ENCODE measurements at places on chromosomes 13 and 19.

DNA sequence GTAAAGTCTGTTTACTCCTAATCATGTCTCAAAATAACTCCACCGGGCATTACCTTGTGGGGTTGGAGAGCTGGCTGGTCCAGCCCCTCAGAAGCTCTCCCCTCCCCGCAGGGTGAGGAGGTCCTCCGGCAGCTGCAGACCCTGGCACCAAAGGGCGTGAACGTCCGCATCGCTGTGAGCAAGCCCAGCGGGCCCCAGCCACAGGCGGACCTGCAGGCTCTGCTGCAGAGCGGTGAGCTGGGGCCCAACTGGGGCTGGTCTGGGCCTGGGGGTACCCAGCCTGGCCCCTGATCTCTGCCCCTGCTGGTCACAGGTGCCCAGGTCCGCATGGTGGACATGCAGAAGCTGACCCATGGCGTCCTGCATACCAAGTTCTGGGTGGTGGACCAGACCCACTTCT lies 20.2 kb downstream of the HIPK4 start:
- no peak for DNase-seq

GRCh38 chr13:113157206-113157928 lies 1.1 kb upstream of the PROZ start:
- DNase-seq, result no peak

- no peak for DNase-seq
These were observed 148.3 kb downstream of the MYO16 start for GRCh38 chr13:108777421-108778420.

- DNase-seq, result no peak
These were observed 50.3 kb upstream of the VSTM2B start for GRCh38 chr19:29475469-29475868.

DNA sequence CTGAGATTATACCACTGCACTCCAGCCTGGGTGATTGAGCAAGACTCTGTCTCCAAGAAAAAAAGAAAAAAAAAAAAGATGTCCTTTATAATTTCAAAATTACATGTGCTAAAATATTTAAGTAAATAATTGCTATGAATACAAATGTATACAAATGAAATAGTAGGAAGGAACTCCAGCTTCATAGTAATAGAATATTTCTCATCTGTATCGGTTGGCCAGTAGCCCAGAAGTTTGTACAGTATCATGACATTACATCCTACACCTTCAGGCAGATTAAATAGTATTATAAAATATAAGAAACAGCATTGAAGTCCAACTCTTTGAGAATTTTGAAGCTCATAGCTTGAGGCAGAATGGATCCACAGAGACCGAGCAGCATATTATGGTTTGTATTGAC lies 36.5 kb upstream of the CLDN10 start:
- DNase-seq, result no peak

- no peak for DNase-seq
These were observed 902.3 kb upstream of the SLITRK1 start for GRCh38 chr13:84784443-84785153.
